Cortex of kidney (tissue), 1 donor: ENCODE measurements at places on chromosomes 5 and 9.

- DNase-seq: no peak
Observed at GRCh38 chr5:82004511-82004910, 32.7 kb downstream of the ATG10 start.

DNA sequence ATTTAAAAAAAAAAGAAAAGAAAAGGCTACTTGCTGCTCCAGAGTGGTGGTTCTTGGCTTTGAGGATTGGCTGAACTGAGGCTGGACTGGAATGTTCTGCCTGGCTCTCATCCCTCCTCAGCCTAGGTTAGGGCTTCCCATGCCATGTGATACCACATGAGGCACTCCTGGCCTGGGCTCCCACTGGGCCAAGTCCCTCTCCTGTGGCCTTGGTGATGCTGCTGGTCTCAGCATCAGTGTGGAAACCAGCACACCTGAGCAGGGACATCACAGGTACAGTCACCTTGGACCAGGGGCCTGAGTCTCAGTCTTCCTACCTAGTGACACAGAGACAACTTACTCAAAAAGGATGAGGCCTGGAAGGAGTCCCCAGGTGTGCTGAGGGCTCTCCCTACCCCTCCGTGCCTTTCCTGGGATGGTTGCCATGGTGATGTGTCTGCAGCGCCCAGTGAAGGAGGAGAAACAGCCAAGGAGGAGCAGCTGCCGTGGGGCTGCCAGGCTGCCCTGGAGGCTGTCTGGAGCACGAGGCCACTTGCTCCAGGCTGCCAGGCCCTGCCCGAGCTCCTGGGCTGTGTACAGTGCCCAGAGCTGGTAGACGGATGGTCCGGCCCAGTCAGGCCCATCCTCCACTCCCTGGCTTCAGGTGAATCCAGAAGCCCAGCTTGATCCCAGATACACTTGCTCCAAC, 71.0 kb downstream of the WNK2 start:
- no peak for DNase-seq

- no peak for DNase-seq
Observed at GRCh38 chr9:121707477-121708424, 56.3 kb downstream of the DAB2IP start.

- DNase-seq: no peak
Observed at GRCh38 chr5:18197734-18198133, 563.5 kb downstream of the TAF11L14 start.

- no peak for DNase-seq
Observed at GRCh38 chr9:8980496-8981013, 1181.0 kb upstream of the DMAC1 start.

DNA sequence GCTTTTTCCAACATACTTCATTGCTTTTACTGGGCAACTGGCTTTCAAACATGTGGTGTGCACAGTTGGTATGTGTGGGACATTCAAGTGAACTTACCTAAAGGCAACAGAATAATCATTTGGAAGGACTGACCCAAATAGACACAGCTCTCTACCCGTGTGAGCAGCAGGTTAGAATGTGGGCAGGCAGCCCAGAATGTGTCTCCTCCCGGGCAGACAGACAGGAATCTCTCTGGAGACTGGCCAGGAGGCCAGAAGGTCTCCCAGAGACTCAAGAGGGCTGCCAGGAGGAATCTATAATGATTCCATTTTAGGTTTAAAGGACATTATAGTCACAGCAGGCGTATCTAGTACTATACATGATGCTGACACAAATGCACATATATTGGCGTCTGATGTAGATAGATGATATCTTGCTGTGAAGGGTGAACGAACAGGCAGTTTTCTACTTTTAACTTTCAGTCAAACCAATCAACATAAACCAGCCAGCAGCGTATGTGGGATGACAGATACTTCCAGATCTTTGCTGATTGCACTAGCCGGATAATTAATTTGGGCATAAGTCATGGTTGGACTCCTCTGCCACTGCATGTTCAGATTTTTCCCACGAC, 297.4 kb upstream of the ZNF608 start:
- DNase-seq: no peak

GRCh38 chr9:116697362-116697761, 10.3 kb downstream of the TRIM32 start:
- no peak for DNase-seq

- DNase-seq: no peak
Observed at GRCh38 chr9:105694190-105694847, at the start of gene TMEM38B. TMEM38B (plus strand) TSS chr9:105694541; CDS start chr9:105694661, 120 bp downstream.

DNA sequence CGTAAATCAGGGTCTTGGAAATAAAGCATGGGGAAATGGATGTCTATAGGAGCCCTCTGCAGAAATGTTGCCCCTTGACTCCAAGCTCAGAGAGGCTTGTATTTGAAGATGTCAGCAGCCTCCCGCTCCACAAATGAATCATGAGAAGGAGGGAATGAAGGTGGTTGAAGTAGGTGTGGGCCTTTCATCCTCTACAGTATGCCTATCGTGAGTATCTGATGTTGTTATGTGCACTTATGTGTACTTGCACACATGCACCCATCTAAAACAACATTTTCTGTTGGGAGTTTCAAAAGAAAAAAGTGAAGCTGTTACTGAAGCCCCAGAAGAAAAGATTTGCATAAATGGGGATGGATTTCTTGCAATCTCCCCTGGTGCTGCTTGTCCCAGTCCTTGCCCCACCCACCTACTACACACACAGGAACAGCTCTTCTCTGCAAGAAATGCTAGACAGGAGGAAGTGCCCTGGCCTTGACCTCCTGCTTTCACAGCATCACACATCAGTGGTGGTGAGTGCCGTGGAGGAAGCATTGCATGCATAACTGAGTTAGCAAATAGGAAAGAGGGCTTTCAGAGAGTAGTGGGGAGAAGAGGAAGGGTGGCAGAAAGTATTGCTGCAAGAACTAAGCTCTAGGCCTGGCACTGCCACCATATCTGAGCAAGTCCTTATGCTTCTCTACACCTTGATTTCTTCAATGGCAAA, 156.1 kb downstream of the SNX18 start:
- DNase-seq: no peak

DNA sequence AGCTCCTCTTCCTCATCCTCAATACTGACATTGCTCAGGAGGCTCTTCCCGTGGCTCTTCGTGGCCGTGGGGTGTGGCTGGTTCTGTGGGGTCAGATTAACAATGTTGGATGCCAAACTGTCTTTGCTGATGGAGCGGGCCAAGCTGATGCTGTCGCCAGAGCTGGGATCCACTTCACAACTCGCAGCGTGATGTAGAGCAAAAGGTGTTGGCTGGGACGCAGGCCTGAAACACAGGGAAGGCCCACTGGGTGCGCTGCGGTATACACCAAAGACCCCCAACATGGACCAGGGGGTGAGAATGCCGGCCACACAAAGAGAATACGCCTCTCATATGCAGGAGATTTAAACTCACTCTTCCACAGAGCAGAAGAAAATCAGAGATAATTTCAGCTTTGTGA, 84.3 kb downstream of the CAMSAP1 start:
- no peak for DNase-seq
